ENCODE measurements at places on chromosomes 5 and 9.

- no peak for DNase-seq
Observed at GRCh38 chr9:81207651-81208050, 481.7 kb downstream of the TLE1 start.

DNA sequence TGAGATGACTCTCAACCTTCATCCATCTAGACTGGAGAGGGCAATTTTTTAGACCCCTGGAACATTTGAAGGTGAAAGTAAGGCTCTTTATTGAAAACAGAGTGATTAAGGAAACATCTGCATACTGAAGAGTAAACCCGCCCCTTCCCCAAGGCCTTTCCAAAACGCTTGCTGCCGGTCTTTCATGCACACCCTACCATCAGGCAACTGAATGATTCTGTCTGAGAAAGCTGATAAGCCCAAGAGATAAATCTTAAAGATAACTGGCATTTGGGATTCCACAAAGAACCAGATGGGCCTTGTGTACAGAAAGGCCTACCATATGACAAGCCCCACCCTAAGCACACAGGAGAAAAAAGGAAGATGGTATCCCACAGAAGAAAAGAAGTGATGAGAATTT lies 54.4 kb upstream of the PIK3R1 start:
- no peak for DNase-seq

GRCh38 chr9:131657456-131657855 lies 82.4 kb downstream of the RAPGEF1 start:
- DNase-seq, result no peak

DNA sequence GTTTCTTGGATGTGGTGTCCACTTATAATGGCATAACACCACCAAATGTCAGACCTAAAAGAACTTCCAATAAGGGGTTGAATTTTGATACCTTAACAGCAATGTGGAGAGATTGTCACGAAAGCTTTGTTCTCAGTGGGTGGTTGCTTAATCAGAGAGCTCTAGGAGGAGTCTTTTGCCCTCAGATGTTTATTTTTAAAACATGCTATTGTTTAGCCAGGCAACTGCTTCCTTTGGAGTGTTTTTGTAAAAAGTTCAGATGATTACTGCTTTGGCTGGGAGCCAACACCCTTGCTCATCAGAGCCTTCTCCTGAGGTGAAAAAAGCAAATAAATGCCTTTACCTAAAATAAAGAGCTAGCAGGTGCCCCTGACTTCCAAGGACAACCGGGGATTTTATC lies 65.0 kb downstream of the SLC1A1 start:
- DNase-seq, result no peak

- no peak for DNase-seq
Observed at GRCh38 chr9:99259231-99259918, 37.3 kb downstream of the SEC61B start.

- DNase-seq, result no peak
Observed at GRCh38 chr5:8349855-8350254, 480.9 kb downstream of the MTRR start.

DNA sequence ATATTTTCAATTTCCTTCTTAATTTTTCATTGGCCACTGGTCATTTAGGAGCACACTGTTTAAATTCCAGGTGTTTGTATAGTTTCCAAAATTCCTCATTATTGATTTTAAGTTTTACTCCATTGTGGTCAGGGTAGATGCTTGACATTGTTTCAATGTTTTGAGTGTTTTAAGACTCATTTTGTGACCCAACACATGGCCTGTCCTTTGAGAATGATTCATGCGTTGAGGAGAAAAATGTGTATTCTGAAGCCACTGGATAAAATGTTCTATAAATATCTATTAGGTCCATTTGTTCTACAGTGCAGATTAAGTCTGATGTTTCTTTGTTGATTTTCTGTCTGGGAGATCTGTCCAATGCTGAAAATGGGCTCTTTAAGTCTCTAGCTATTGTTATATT lies 24.4 kb upstream of the FNIP1 start:
- DNase-seq, result peak; percentile 24

DNA sequence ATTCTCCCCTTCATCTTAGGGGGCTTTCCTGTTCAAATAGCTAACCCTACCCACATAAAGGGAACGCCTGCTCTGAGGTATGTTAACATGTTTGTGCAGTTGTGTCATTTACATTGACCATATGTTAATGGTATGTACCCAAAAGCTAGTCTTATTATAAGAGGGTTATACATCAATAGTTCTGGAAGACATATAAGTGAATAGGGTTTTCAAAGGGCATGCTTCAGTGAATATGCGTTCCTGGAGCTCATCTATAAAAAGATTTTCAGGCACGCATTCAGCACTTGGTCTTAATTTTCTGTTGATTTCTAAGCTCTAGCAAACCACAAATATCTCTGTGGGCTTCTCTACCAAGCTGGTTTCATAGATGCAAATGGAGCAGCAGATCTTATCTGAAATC lies 766.1 kb downstream of the IRX1 start:
- DNase-seq, result peak; percentile 86

DNA sequence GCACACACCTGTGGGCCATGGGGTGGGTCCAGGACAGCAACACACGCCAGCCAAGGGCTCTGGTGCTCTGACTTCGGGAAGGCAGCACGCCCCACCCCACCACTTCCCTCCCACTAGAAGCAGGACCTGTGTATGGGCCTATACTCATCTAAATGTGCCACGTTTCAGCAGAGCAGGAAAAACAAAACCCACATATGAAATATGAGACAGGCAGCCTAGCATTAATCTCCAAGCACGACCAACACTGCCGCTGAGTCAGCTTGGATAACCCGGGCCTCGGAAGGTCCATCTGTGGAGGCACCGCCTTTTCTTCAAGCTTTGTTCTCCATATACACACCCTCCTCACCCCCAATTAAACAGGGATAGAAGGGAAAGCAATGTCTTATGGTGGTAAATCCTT lies 203.1 kb downstream of the ROR2 start:
- DNase-seq, result peak; percentile 73

DNA sequence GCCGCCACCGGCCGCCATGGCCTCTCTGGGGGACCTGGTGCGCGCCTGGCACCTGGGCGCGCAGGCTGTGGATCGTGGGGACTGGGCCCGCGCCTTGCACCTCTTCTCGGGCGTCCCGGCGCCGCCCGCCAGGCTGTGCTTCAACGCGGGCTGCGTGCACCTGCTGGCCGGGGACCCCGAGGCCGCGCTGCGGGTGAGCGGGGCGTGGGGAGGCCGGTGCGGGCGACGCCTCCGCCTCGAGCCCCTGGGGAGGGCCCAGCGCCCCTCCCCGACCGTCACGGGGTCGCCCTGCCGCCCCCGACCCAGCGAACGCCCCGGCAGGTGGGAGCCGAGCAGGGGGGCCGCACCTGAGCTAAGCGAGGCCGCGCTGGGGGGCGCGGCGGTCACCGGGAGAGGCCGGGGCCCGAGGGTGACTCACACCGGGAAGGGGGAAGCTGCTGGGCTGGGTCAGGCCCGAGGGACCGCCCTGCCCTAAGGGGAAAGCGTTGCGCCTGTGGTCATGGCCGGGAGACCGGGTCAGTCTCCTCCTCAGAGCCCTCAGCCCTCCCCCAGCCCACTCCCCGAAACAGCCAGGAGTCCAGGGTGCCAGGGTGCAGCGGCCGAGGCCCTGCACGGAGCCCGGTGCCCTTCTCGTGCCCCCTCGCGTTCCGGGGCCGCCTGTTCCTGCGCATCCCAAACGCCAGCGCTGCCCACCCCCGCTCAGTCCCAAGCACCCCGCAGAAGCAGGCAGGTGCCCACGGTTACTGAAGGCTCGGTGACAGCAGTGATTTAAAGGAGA lies 510 bp downstream of the NOXA1 start:
- DNase-seq, result no peak

DNA sequence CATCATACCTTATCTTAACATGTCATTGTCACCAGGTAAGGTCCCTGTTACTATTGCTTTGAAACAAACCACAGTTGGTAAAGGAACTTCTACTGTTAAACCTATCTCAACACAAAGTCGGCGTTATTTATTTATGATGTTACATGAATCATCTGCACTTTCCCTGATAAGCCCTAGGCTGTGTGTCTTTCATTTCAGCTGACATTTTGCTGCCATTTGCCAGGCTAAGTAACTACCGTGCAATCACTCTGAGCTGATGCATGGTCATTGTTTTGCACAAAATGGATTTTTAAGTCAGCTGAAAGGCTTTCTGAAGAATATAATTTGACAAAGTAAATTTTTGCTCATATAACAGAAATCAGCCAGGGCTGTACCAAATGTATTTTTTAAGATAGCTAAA lies 546.5 kb downstream of the ZNF608 start:
- DNase-seq, result no peak

GRCh38 chr9:126226991-126227936 lies 99.4 kb upstream of the MVB12B start:
- no peak for DNase-seq

DNA sequence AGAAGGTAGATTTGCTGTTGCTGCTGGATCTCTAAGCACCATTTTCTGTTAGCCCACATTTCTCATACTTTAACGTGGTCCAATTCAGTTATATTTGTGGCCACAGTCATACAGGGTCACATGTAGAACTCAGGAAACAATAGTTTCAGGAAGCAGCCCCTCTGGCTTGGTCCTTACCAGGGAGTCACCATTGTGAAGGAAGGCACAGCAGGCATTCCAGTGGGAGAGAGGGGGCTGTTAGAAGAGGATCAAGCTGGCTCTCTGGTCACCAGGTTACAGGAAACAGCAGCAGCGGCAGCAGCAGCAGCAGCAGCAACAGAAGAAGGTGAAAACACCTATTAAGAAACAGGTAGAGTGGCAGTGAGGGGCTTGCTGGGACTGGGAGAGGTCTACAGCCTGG lies 14.5 kb downstream of the C9orf43 start:
- DNase-seq, result no peak

DNA sequence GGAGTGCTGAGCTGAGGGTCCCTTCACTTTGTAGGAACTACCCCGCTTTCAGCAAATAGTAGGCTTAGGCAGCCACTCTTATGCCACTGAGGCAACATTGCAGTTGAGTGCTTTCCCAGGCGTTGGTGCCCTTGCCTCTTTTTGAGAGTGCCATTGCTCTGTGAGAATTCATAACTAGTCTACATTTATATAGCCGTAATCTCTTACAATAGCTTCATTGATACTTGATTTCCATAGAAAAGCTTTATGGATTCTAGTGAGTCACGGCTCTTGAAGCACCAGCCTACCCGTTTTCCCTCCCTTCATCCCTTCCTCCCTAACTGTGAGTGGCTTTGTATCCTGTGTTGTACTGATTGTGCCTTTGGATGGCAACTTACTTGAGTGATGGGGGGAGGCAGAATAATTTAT lies 283.9 kb downstream of the AOPEP start:
- DNase-seq, result no peak

DNA sequence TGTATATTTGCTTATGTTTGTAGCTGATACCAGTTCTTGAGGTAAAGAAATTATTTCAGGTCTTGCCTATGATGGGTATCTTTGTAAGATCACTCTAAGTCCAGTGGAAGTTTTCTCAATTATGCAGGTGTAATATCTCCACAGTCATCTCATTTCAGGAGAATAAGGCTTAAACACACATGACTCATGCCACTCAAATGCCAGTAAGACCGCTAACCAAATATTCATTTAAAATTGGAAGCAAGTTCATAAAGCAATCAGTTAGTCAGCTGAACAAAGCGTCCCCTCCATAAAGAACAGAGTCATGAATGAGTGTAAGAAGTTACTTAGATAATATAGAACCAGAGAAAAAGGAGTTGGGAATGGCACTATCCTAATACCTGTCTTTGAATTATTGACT lies 248.7 kb downstream of the LURAP1L start:
- DNase-seq, result no peak

DNA sequence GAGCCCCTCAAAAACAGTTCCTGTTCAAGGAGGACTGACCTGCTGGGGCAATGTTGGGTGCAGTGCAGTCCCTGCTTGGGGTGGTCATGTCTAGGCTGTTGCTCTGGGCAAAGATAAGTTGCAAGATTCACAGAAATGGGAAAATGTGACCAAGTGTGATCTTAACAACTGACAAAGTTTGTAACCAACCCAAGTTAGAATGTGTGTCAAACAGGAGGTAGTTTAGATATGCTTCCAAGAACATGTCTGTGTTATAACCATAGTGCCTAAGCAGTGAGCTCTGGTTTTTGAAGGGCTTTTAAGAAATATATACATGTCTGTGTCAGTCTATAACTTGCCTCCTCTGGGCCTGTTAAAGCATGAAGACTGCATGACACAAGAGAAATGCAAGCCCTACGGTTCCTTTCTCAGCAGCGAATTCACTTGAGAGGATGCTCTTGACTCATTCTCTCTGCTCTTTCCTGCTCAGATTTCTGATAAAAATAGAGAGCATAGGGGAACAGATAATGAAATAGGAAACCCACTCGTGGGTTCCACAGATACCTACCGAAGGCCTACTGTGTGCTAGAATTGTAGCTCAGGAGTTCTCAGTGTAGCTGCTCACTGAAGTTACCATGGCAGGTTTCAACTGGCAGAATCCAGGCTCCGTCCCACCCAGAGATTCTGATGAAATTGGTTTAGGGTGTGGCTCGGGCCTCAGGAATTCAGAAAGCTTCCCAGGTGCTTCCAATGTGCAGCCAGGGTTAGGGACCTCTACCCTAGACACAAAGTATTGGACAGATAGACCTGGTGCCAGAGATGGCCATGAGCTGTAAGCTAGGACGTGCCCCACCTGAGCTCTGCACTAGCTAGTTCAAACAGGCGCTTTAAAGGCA lies 52.4 kb downstream of the ARHGEF37 start:
- no peak for DNase-seq

GRCh38 chr9:130128251-130128650 lies 44.0 kb upstream of the NCS1 start:
- DNase-seq, result no peak

- no peak for DNase-seq
Observed at GRCh38 chr5:55402199-55402598, 94.4 kb downstream of the MTREX start.

DNA sequence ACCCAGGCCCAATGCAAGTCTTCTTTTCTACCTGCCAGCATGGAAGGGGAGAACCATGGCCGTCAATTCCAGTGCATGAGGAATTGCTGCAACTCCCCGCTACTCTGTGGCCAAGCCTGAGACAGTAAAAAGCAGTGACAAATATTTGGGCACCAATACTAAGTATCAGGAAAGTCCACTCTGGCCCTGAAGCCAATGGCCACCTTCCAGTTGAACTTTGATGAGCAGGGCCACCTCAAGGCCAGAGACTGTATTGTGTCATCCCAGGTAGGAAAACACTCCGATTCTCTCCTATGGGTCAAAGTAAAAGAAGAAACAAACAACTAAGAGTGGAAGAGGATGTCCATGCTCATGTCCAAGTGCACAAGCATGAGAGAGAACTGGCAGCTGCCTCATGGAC lies 27.1 kb downstream of the RETREG1 start:
- DNase-seq, result no peak

GRCh38 chr5:118775790-118776499 lies 212.4 kb downstream of the DTWD2 start:
- peak; percentile 10 for DNase-seq

DNA sequence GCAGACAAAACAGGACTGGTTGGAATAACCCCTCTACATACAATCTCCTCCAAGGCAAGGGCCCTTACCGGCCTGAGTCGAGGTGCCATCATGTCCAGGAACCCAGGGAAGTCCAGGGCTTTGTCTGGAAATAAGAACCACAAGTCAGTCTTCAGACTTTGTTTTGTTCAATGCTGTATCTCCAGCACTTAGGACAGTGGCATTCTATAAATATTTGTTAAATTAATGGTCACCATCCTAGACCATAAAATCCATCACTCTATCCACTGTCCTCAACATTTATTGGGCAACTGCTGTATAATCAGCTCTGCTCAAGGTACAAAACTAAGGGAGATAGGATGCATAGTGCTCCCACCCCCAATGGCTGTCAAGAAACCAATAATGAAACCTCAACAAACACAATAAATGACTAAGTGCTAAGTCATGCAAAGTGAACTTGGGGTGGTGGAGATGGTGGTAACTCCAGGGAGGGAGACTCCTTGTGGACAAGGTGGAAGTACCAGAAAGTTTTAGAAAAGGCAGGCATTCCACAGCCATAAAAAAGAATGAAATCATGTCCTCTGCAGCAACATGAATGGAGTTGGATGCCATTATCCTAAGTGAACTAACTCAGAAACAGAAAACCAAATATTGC lies 5.0 kb downstream of the RELL2 start:
- peak; percentile 80 for DNase-seq

All from fibroblast of skin of right quadriceps (primary cell).